ENCODE measurements at places on chromosomes 7 and 10. TPM values are rescaled to one million over a fixed set of nuclear protein-coding genes. Genes with fewer than 3 reads are reported as not detected.

Gene RRP12
- 23.7 TPM for total RNA-seq

Gene PLAC9
- 24.1 TPM for total RNA-seq

Gene SYT15
- 45.4 TPM for total RNA-seq

Gene CYP2C9
- total RNA-seq, result 0.20 TPM

Gene LLCFC1
- total RNA-seq, result not detected

Gene SORCS1
- total RNA-seq, result 0.23 TPM

Gene SFRP4
- 6.7 TPM for total RNA-seq

Gene RBP4
- 18.6 TPM for total RNA-seq

Gene PAX4
- not detected for total RNA-seq

Gene RAB19
- 2.9 TPM for total RNA-seq

Gene LDB3
- 2.5 TPM for total RNA-seq

Gene ACHE
- 2.9 TPM for total RNA-seq

Gene NXPH1
- not detected for total RNA-seq

Gene SRPK2
- total RNA-seq, result 48.5 TPM

Gene CRYGN
- total RNA-seq, result not detected

Gene INTS1
- total RNA-seq, result 49.2 TPM

Gene KCNMA1
- 26.3 TPM for total RNA-seq

Gene CLEC2L
- not detected for total RNA-seq

Gene AKR1C3
- 63.6 TPM for total RNA-seq

Gene DEPP1
- total RNA-seq, result 160 TPM

Gene TBC1D12
- total RNA-seq, result 11.1 TPM

Gene ADRA2A
- 4.9 TPM for total RNA-seq

Gene FZD8
- 20.4 TPM for total RNA-seq

Gene ZNF239
- 3.5 TPM for total RNA-seq

Gene PSD
- 3.5 TPM for total RNA-seq

Gene VAX1
- not detected for total RNA-seq

Gene TMEM176B
- 68.2 TPM for total RNA-seq

Gene CFAP43
- total RNA-seq, result 0.75 TPM

Gene TUBB8
- 0.20 TPM for total RNA-seq

Gene IDI2
- total RNA-seq, result not detected

Gene ANK3
- total RNA-seq, result 91.1 TPM

Measured in upper lobe of right lung (tissue), 1 donor.